T-helper 2 cell (primary cell): ENCODE measurements at places on chromosomes 1 and 21.

DNA sequence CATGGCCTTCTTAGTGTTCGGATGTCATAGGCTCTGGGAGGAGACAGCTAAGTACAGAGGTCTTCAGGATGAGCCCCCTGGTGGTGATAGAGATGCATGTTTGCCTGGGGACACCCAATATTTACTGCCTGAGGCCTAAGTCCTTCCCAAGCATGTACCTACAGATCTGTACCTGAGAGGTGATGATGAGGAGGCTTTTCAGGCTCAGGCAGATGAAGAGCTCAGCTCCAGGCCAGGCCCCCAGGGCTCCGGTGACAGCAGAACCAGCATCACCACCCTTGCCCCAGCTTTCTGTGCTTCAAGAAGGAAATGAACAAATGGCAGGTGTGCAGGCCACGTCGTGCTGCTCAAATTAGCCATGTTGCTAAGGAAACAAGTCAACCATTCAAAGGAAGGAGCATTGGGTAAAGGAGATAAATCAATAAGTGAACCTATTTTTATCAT, 21.1 kb downstream of the CACNA1E start:
- peak; percentile 49 for DNase-seq

DNA sequence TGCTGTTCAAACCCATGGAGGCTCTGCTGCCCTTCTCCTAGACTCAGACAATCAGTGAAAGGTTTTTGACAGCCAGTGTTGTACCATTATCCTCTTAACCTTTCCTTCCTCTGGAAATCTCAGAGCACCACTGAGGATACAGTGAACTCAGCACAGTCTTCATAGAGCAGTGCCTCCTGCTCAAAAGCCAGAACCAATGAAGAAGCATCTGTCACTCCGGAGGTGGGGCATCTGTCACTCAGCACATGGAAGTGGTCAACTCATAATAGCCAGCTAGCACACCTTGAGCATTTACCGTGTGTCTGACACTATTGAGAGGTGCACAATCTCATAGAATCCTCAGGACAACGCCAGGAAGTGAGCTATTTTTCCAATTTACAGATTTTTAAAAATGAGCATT, 62.4 kb downstream of the NMNAT2 start:
- no peak for DNase-seq

DNA sequence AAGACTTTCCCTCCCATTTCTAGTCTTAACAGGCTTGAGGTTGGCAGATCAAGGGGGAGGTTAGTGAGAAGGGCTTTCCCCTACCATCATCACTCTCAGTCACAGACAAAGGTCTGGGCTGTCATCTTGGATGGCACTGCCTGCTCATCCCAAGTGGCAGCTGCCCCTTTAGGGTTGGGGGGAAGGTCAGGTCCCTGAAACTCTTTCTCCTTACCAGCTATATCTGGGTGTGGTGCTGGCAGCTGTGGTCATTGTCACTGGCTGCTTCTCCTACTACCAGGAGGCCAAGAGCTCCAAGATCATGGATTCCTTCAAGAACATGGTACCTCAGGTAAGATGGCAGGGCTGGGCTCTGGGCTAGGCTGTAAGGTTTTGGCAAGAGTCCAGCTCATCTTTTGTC, 8.2 kb downstream of the ATP1A2 start:
- no peak for DNase-seq

GRCh38 chr1:180311011-180311730, 81.1 kb downstream of the LHX4 start:
- no peak for DNase-seq

DNA sequence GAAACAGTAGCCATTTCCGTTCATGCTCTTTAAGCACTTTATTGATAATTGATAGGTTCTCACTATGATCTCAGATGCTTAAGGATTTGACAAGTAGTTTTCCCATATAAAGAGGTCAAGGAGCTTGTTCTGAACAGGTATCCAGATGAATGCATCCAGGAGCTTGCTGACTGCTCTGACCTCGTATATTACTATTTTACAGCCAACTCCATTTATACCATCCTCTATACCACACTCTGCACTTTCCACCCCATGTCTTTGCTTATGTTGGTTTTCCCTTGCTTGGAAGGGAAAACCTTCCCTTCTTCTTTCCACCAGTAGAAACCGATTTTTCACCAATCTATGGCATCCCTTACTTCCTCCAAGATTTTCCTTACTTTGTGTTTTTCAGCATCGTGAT, 107.2 kb downstream of the LHX9 start:
- DNase-seq = no peak

- DNase-seq = no peak
Observed at GRCh38 chr1:86207323-86207722, 50.8 kb upstream of the COL24A1 start.
